T follicular helper cell (primary cell): ENCODE measurements at places on chromosomes 13 and 19.

DNA sequence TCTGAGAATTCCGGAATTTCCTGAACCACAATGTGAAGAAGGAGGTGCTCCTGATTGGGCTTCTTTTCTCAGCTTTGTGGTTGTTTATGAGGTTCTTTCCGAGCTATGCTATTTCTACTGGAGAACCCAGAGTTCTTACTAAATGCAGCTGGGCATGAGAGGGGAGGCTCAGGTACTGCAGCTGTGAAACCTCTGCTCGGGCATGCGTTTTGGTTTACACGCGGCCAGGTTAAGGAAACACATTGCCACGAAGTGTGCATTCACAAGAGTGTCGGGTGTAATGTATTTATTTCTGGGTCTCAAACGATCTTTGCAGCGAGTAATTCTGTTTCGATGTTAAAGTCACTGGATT lies 661 bp upstream of the MIR17HG start:
- DNase-seq, result peak; percentile 21

GRCh38 chr13:110210604-110210985 lies 96.4 kb downstream of the COL4A1 start:
- DNase-seq, result no peak

DNA sequence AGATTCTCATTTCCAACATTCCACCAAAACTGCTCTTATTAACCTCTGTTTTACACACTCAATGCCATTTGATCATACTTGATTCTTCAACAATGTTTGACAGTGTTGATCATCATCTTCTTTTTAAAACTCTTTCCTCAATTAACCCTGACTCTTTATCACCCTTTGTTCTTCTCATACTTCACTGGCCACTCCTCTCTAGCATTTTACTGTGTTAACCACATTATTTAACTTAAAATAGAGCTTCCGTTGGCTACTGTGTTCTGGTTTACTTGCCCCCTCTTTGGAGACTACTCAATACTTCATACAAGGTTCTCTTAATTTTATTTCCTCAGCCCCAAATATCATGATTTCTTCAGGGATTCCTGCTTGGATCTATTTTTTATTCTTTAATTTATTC lies 121.1 kb upstream of the SPRY2 start:
- no peak for DNase-seq

DNA sequence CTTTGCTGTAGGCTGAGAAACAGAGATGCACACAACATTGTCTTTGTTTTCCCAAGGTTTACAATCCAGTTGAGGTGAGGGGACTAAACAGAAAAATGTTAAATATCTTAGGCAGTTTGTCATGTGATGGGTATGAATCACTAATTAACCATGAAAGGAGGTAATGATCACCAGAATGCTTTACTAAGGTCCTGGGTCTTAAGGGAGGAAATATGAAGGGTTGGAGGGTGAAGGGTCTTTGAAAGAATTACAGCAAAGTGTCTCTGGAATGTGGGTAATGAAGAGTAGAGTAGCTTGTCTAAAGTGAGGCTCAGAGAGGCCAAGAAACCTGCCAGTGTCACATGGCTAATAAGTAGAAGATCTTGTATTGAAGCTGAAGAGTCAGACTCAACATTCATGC lies 19.0 kb downstream of the BIVM start:
- no peak for DNase-seq

GRCh38 chr13:61466280-61466679 lies 50.6 kb upstream of the PCDH20 start:
- DNase-seq, result no peak

- peak; percentile 62 for DNase-seq
Observed at GRCh38 chr19:48644839-48645619, 958 bp downstream of the CA11 start.

DNA sequence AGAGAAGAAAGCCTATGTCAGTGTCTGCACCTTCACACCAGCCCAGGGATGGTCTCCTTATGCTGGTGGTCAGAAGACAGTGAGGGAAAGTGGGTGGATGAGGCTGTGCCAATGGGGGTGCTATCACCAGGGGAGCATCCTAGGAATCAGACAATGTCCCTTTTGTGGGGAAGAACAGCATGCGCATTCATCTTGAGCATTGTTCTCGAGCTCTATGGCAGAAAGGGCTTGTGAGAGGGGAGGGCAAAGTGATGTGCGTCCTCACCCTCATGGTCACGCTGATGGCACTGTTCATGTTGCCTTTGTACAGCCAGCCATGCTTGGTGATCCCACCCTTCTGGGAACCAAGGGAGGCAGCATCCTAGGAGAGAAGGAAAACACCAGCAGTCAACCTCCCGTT lies 56.1 kb downstream of the DOCK9 start:
- no peak for DNase-seq

- no peak for DNase-seq
Observed at GRCh38 chr13:32447894-32448623, 20.1 kb upstream of the N4BP2L1 start.

- no peak for DNase-seq
Observed at GRCh38 chr13:75685239-75685697, 49.1 kb downstream of the LMO7 start.

DNA sequence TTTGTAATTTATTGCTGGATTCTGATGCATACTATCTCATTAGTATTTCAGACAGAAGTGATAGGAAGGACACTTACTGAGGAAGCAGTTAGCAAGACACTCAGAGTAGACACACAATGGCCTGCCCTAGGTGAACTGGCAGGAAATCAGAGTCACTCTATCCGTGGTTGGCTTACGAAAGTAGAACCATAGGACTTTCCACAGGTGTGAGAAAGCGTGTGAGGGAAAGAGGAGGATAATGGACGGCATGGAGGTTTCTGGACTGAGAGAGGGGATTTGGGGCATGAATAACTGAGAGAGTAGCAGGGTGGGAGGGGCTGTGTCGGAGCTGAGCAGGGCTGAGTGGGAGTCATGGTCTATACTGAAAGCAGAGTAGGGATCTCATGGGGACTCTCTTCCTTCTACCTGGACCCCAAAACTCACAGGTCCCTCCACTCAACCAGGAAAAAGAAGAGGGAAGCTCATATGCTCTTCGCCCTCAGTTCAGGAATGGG lies 18.7 kb upstream of the EID2 start:
- DNase-seq, result no peak

- no peak for DNase-seq
Observed at GRCh38 chr13:63910511-63910910, 2494.9 kb upstream of the PCDH20 start.

GRCh38 chr13:76289558-76289957 lies 596.6 kb downstream of the KCTD12 start:
- DNase-seq, result no peak

DNA sequence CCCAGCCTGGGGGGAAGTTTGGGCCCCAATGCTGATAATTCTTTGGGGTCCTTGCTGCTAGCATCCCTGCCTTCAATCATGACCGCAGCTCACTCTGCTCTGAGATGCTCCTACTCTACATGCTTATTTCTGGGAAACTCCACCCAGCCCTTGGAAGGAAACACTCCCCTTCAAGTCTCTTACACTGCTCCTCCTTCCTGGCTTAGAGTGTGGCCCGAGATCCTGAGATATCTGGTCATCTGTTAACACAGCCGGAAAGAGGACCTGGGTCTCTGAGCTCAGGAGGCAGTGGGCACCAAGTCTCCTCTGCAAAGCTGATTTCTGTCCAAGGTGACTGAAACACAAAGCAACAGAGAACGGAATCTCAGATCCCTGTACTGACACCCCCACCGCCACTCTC lies 33.0 kb downstream of the CYP4F2 start:
- DNase-seq, result no peak
